Lower lobe of right lung (tissue), 2 donors: ENCODE measurements at places on chromosomes 4 and X. TPM values are rescaled to one million over a fixed set of nuclear protein-coding genes. Genes with fewer than 3 reads are reported as not detected.

DNA sequence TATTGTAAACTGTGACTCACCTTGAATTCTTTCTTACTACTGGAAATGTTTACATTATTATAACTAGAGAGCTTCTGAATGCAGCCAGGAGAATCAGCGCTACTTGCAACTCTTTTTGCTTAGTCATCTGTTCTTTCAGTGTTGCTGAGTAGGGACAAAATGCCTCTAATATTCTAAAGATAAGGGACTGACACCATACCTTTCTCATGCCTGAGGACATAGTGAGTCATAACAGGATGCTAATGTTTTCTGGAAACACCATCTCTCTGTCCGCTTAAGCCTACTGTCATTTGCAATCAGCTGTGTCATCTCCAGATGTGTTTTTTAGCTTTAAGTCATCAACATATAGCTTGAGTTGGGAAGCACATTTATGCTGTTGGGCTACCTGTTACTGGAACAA lies 108.3 kb downstream of the QRFPR start:
- H3K4me3 ChIP-seq: no peak overlapping the region
- no peak overlapping the region for H3K27ac ChIP-seq
- no peaks in the 10 kb centered on the region for H3K36me3 ChIP-seq

DNA sequence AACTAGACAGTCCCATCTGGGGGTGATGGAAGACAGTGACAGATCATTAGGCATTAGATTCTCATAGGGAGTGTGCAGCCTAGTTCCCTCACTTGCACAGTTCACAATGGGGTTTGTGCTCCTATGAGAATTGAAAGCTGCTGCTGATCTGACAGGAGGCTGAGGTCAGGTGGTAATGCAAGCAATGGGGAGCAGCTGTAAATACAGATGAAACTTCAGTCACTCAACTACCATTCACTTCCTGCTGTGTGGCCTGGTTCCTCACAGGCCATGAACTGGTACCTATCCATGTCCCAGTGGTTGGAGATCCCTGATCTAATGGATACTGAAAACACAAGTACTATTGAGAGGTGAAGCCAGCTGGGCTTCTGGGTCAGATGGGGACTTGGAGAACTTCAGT lies 72.5 kb downstream of the AGTR2 start:
- H3K36me3 ChIP-seq: no peaks in the 10 kb centered on the region
- H3K27me3 ChIP-seq: no peaks in the 10 kb centered on the region
- no peak for DNase-seq
- H3K4me3 ChIP-seq: no peak overlapping the region

- H3K27me3 ChIP-seq: peaks cover 5% of the 10 kb centered on the region
- no peak for DNase-seq
- no peaks in the 10 kb centered on the region for H3K36me3 ChIP-seq
- H3K27ac ChIP-seq: no peak overlapping the region
Measured at GRCh38 chr4:22514001-22514400, 1.9 kb downstream of the ADGRA3 start.

DNA sequence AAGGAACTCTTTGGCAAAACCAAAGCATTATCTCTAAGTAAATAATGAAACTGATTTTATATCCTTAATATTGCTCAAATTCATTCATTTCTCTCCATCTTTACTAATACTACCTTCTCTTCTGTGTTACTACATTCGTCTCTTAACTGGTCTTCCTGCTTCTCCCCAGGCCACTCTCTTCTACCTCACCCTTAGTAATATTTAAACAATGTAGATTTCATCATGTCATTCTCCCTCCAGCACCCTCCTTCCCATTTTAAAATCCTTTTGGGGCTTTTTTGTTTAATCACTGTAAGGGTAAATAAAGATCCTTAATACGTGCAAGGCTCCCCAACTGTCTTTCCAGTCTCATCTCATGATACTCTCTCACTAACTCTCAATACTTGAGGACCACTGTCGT lies 19.4 kb downstream of the FHIP1A start:
- H3K27me3 ChIP-seq: no peaks in the 10 kb centered on the region
- no peaks in the 10 kb centered on the region for H3K36me3 ChIP-seq
- no peaks in the 10 kb centered on the region for H3K4me1 ChIP-seq
- H3K27ac ChIP-seq: no peak overlapping the region
- no peak overlapping the region for H3K4me3 ChIP-seq

- H3K4me1 ChIP-seq: no peaks in the 10 kb centered on the region
- no peaks in the 10 kb centered on the region for H3K36me3 ChIP-seq
- no peak overlapping the region for H3K27ac ChIP-seq
- no peak overlapping the region for H3K4me3 ChIP-seq
Measured at GRCh38 chrX:138765051-138765450, 53.5 kb upstream of the FGF13 start.

- H3K4me1 ChIP-seq: peaks cover 20% of the 10 kb centered on the region
- H3K36me3 ChIP-seq: peaks cover 38% of the 10 kb centered on the region
- no peak for DNase-seq
- no peaks in the 10 kb centered on the region for H3K27me3 ChIP-seq
- peak overlapping the region; percentile 50 for H3K27ac ChIP-seq
Measured at GRCh38 chr4:7777871-7778509, 161.7 kb downstream of the AFAP1 start.

DNA sequence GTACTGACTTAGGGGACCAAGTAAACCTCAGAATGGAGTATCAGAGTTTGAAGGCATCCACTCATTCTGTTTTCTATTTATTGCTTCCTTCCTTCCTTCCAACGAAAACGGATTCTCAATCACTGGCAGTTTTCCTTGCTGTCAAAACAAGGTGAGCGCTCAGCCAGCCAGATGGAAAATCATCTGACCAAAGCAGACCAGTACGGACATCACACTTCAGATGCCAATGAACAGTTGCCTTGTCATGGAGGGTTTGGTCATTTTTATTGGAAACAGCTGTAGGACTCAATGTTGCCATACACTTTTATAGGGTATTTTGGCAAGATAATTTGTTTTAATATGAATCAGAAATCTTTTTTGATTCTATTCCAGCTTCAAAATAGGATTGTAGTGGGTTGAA lies 16.6 kb downstream of the GEMIN8 start:
- H3K4me3 ChIP-seq: no peak overlapping the region
- no peak overlapping the region for H3K27ac ChIP-seq
- H3K27me3 ChIP-seq: no peaks in the 10 kb centered on the region
- no peak for DNase-seq
- peaks cover 10% of the 10 kb centered on the region for H3K36me3 ChIP-seq

- no peak for DNase-seq
- peaks cover 10% of the 10 kb centered on the region for H3K4me1 ChIP-seq
- no peaks in the 10 kb centered on the region for H3K36me3 ChIP-seq
- no peak overlapping the region for H3K27ac ChIP-seq
- no peaks in the 10 kb centered on the region for H3K27me3 ChIP-seq
Measured at GRCh38 chr4:153348006-153348405, 3.5 kb downstream of the MND1 start.

DNA sequence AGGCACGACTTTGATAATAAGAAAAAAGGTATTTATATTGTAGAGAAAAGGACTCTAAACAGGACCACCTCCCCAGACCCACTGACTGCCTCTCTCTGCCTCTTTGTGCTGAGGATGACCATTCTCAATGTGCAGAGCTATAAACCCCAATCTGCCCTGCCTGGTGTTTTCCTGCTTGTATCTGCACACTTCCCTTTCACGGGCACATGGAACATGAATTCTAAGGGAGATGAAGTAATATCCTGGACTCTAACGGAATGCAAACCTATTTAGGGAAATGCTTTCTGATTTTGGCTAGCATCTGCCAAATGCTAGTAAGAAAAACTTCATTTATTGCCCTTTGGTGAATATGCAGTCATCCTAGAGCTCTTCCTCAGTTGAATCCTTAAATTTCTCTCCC lies 2.4 kb downstream of the DIPK2B start:
- H3K4me1 ChIP-seq: no peaks in the 10 kb centered on the region
- H3K4me3 ChIP-seq: no peak overlapping the region
- H3K27me3 ChIP-seq: no peaks in the 10 kb centered on the region
- no peak overlapping the region for H3K27ac ChIP-seq
- no peak for DNase-seq
- H3K36me3 ChIP-seq: no peaks in the 10 kb centered on the region

DNA sequence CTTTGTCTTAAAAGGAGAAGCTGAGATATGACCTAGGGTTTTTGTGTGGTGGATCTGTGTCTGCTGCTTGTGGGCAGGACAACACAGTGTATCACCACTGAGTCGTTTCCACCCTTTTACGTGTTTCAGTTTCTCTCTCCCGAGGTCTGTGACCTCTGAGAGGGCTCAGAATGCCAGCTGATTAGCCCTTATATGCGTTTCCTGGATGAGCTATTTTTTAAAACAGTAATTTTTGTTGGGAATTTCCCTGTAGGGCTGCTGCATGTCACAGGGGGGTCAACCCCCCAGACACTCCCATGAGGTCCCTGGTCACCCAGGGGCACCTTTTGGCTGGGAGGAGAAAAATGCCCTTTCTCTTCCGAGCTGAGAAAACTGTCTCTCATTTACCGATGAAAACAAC lies 170.4 kb upstream of the CASK start:
- H3K27me3 ChIP-seq: no peaks in the 10 kb centered on the region
- H3K27ac ChIP-seq: peak overlapping the region; percentile 24
- no peak overlapping the region for H3K4me3 ChIP-seq
- DNase-seq: no peak

GRCh38 chr4:12487000-12487399 lies 997.1 kb downstream of the RAB28 start:
- H3K4me1 ChIP-seq: no peaks in the 10 kb centered on the region
- H3K4me3 ChIP-seq: no peak overlapping the region
- no peak overlapping the region for H3K27ac ChIP-seq
- DNase-seq: no peak

DNA sequence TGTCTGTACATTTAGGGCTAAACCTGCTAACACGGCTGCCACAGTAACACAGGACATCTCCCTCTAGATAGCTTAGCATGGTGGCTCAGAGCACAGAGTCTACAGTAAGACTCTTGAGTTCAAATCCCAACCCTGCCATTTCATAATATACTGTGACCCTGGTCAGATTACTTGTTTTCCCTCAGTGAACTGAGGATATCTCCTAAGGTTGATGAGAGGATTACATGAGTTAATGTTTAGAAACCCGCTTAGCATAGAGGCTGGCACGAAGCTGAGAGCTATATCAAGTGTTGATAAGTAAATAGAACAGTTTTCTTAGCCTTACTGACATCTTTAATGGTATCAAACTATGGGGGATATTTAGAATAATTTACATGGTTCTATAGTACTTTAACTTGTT lies 37.2 kb downstream of the CASP3 start:
- no peaks in the 10 kb centered on the region for H3K27me3 ChIP-seq
- no peak overlapping the region for H3K27ac ChIP-seq
- no peak for DNase-seq
- H3K4me3 ChIP-seq: no peak overlapping the region
- no peaks in the 10 kb centered on the region for H3K4me1 ChIP-seq

GRCh38 chrX:55264816-55265215 lies at the start of gene PAGE3:
PAGE3 (minus strand) TSS chrX:55264916; CDS start chrX:55263903, 1,013 bp downstream.
- no peaks in the 10 kb centered on the region for H3K27me3 ChIP-seq
- no peaks in the 10 kb centered on the region for H3K4me1 ChIP-seq
- no peaks in the 10 kb centered on the region for H3K36me3 ChIP-seq
- DNase-seq: no peak

DNA sequence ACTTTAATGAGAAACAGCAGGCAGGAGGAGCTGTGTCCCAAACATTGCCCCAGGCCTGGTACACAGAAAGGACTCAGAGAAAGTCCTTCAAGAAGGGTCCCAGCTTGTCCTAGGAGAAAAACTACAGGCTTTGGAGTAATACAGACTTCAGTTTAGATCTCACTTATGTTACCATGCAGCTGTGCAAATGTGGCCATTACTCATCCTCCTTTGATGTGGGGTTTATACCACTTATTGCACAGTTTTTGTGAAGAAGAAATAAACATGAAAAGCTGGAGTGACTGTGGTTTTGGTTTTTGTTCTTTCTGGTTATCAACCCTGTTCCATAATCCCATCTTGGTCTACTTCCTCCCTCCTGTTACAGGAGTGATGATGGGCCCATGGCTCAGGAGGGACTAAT lies 8.1 kb upstream of the CYTL1 start:
- H3K36me3 ChIP-seq: no peaks in the 10 kb centered on the region
- no peak for DNase-seq
- no peaks in the 10 kb centered on the region for H3K4me1 ChIP-seq
- H3K27me3 ChIP-seq: no peaks in the 10 kb centered on the region

DNA sequence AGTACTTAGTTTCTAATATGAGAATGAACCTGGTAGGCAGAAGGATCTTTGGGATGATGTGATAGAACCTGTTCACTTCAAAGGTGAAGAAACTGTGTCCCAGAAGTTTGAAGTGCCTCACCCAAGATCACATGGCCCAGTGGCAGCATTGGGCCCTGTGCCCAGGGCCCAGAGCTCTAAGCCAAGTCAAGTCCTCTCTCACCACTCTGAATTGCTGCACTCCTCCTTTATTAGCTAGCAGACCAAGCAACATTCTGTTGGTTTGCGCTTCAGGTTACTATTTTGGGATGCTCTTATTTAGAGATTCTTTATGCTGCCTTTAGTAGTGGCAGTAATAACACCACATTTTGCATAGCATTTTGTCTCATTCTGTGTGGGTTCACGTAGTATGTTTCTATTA lies 82.7 kb downstream of the PARM1 start:
- H3K4me1 ChIP-seq: peaks cover 7% of the 10 kb centered on the region
- H3K27me3 ChIP-seq: no peaks in the 10 kb centered on the region
- H3K4me3 ChIP-seq: no peak overlapping the region

DNA sequence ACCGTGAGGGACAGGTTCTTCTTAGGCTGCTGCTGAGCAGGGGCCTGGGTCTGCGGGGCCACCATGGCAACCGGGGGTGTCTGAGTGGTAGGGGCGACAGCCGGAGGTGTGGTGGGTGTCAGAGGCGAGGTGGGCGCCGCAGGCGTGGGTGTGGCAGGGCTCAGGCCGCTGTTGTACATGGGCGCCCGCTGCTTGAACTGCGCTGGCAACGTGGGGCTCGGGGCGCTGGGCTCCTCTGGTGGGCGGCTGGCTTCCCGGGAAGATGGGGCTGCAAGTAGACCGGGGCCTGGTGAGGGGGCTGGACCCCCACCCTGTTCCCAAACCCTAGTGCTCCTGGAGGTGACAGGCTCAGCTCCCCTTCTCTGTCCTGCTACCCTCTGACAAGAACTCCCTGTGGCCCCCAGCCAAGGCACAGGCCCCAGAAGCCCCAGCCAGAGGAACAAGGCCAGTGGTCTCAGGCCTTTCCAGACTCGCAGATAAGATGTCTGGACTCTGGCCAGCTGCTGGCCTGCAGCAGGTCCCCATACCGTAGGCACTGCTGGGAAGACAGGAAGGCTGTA lies 24.8 kb downstream of the NELFA start:
- no peak overlapping the region for H3K4me3 ChIP-seq
- no peaks in the 10 kb centered on the region for H3K4me1 ChIP-seq
- H3K36me3 ChIP-seq: peaks cover 97% of the 10 kb centered on the region
- no peak for DNase-seq
- H3K27me3 ChIP-seq: no peaks in the 10 kb centered on the region
- H3K27ac ChIP-seq: no peak overlapping the region

Gene NLRP2B
- not detected for total RNA-seq

Gene ADH1B
- total RNA-seq: 644 TPM

Gene TREX2
- 0.80 TPM for total RNA-seq

Gene STK32B
- total RNA-seq: 1.3 TPM

Gene ATP8A1
- 84.7 TPM for total RNA-seq

Gene BEX5
- total RNA-seq: 4.4 TPM

Gene GSX2
- not detected for total RNA-seq

Gene TMA16
- total RNA-seq: 19.7 TPM

Gene GPR50
- not detected for total RNA-seq

Gene GRIA3
- 0.47 TPM for total RNA-seq

Gene MAGEC2
- not detected for total RNA-seq

Gene GIMD1
- total RNA-seq: not detected
